ENCODE measurements at places on chromosomes 6 and 20.

GRCh38 chr6:35056952-35057351 lies 84.2 kb downstream of the TCP11 start:
- no peak for DNase-seq

GRCh38 chr20:51660672-51661608 lies 107.2 kb downstream of the ATP9A start:
- no peak for DNase-seq

DNA sequence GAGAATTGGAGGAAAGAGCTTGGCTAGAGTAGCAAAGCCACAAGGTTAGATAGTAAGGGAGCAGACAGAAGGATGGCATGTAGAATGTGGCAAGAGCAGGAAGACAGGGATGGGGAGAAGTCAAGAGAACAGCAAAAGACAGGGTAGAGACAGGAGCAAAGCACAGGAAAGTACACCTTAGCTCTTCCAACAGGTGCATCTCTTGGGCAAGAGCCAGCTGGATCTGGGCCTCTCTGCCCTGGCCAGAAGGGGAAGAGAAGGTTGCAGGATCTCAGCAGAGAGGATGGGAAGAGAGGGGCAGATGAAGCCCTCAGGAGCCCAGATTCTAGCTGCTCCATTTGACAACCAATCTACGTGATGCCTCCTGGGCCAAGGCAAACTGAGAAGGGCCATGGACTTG lies 16.7 kb downstream of the SCUBE3 start:
- DNase-seq = no peak

DNA sequence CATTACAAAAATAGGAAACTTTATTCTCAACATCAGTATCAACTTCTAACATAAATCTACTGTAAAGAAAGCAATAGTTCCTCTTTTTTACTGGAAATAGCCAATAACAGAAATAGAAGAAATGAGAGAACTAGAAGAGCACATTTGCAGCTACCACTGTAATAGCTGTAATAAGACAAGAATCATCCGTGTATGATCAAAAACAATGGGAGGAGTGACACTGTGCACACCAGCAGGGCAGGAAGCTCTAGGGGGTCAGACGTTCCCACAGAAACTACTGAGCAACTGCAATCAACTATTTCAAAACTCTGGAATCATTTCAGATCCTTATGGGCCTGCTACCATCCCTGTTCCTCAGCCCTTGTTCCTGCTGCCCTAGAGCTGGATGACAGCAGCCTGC lies 43.7 kb downstream of the NINL start:
- no peak for DNase-seq

DNA sequence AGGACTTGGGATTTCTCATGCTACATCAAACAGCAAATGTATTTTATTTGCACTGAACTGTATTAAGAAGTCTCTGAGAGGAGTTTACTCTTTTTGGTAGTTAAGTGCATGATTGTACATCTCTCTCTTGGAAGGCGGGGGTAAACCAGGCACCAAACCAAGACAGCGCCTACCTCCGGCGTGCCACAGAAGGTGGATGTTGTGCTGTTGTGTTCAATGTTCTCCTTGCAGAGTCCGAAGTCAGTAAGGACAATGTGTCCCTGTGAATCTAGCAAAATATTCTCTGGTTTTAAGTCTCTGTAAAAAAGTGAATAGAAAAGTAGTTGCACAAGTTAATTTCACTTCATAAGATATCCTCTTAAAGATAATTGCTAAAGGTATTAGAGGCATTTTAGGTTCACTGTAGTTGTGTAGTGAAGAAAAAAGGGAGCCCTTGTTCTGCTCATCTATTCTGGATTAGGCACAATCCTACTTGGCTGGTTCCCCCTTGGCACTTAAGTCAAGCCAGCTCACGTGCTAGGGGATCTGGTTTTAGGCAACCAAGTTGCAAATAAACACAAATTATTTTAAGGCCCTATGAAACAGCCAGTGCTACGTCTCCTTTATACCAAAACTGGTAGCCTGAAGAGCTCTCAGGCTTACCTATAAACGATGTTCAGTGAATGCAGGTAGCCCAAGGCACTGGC lies 119.7 kb upstream of the SLC2A12 start:
- no peak for DNase-seq
